ENCODE measurements at places on chromosomes 12 and 14.
A peak's percentile ranks its signal among the peaks of the same experiment; 100 is the strongest.

DNA sequence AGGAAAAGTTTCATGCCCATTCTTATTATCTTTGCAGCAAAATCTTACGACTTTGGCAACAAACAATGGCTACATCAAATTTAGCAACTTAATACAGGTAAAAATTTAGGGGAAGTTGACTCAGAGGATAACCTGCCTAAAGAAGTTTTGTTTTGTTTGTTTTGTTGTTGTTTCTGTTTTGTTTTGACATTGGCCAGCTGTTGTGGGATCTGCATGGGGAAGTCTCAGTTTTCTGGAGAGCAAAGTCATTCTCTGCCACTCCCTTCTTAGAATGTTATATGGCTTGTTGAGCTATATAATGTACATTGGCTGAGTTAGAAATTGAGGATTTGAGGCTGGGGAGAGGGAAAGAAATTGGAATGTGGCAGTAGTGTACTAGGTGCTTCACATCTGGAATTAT, 109.5 kb downstream of the NT5DC3 start:
- no peak for DNase-seq

DNA sequence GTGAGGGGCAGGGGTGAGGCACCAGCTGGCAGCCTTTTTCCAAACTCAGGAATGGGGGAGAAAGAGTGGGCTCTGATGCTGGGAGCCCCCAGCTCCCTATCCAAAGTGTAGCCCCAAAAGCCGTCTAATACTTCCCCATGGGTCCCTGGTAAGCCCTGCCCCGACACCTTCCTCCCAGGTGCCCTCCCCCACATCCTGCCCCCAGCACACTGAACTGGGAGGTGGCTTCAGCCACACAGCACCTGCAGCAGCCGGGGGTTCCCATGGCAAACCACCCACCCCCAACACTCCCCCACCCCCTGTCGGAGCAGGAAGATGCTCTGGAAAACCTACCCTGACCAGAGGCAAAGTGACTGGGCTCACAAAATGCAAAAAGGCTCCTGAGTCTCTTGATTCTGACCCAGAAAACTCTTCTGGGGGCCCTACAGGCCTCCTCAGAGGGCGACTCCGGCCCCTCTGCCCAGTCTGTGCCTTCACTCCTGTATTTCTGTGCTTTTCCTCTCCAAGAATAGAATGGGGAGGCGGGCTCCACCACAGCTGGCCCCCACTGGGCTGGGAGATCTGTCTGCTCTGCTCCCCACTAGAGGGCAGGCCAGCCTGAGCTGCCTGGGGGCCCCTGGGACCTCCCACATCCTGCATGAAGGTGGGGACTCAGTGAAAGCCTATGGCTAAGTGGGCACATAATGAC, 81.6 kb downstream of the ITPK1 start:
- DNase-seq: no peak

DNA sequence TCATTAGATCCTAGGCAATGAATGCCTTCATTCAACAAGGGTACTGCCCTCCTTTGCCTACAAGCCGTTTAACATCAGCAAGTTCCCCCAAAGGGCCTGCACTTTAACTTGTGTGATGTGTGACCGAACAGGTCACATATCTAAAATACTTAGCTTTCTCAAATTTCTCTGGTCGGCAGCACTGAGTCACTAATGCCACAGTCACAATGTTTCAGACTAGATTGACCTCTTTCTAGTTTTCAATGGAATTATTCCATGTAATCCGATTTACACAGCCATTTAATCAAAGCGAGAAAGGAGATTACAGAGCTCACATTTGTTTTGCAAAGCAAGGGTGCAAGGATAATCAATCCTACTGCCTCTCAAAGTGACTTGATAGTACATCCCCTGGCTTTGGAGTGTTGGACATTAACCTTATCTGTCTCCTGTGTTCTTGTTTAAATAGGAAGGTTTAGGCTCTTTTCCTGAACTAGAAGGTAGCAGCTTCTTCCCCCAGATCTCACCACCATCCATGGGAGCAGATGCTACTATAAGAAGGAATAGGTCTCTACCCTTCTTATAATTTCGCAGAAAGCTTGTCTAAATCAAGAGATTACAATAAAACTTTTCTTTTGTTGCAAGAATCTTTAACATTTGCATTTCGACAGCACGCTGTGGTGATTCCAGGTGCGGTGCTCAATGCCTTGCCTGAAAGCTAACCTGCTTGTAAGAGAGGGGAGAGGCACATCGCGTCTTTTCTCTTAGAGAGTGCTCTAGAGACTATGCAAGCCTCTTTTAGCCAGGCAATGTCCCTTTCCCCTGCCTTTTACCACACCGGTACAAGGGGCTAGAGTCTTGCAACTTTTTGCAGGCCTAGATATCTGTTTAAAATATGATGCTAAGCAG, 1.8 kb downstream of the KITLG start:
- DNase-seq: no peak

GRCh38 chr12:11573880-11574279, 75.6 kb upstream of the ETV6 start:
- no peak for DNase-seq

DNA sequence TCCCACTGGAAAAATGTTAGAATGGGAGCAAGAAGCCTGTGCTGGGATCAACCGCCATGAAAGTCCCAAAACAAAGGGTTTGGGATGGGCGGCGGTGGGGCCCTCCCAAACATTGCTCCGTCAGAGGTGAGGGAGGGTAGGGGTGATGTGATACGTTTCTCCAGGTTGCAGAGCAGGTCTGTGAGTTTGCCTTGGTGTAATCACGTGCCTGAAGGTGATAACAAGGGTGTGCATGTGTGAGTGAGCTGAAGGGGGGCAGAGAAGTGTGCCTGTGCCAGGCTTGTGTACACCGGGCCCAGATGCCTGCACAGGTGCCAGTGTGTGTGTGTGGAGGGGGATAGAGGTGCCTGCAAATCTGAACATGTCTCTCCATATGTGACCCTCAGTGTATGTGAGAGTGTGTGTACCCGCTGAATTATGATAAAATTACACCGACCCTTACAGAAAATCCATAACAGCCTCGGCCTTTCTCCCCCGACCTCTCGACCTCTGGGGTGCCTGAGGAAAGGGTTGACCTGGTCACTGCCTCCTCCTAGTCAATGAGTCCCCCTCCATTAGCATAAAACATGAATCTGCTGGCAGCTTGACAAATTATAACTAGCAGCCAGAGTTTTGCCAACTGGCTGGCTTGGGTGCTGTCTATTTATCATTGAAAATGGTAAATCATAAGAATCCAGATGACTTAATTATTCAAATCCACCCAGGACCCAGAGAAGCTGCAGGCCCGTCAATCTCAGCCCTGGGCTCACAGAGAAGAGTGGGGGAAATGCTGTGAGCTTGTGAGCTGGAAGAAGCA, 55.6 kb downstream of the SMUG1 start:
- DNase-seq: peak; percentile 70

DNA sequence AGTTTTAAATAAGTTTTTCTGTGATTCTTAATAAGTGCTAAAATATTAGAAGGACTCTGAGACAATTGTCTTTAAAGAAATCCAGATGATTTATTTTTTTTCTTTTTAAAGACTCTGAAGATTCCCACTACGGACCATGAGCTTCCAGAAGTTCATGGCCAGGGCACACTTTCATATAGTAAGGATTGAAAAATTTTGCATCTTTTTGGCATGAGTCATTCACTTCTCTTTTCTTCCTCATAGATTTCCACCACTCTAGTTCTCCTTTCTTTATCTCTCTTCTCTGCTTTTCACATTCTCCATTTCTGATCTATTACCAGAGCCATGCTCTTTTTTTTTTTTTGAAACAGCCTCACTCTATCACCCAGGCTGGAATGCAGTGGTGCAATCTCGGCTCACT, 385.8 kb downstream of the FLRT2 start:
- no peak for DNase-seq

GRCh38 chr14:60649875-60650372, 647 bp upstream of the SIX1 start:
- DNase-seq: no peak

GRCh38 chr12:55733021-55733555, 4.3 kb upstream of the CD63 start:
- DNase-seq: no peak

- DNase-seq: peak; percentile 56
Observed at GRCh38 chr12:132560614-132561426, 49.6 kb downstream of the LRCOL1 start.

DNA sequence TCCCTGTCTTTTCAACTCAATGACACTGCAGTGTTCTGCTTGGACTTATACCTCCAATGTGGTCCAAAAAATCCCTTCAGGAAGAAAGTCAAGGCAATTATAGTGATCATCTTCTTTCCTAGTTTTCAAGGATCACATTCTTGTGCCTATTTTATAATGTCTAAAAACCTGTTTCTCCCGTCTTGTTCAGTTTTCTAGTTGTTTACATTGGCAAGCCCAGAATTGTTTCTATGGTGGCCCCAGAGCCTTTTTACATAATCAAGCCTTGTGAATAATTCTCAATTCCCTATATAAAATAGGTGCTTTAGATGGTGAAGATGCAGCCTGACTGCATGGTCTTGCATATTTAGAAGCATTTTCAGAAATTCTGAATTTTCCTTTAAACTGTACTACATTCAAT, 14.5 kb upstream of the LDHB start:
- DNase-seq: no peak

DNA sequence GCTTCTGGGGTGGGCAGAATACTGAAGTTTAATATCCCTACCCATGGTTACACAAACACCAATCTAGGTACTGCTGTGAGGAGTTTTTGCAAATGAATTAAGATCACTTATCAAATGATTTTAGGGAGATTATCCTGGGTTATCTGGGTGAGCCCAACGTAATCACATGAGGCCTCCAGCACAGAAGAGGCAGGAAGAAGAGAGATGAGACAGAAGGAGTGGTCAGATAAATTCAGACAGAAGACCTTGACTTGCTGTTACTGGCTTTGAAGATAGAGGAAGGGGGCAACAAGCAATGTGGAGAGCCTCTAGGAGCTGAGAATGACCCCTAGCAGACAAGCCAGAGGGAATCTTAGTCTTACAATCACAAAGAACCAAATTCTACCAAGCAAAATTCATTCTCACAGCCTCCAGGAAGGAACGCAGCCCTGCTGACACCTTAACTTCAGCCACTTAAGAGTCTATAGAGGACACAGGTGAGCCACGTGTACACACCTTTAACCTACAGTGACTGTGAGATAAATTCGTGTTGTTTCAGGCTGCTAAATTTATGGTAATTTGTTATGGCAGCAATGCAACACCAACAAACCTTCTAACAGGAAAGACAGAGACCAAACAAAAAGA, 49.4 kb downstream of the FERMT2 start:
- DNase-seq: no peak

- DNase-seq: no peak
Observed at GRCh38 chr14:92660571-92660970, 87.9 kb downstream of the LGMN start.

GRCh38 chr14:20606190-20606901, 15.2 kb upstream of the RNASE12 start:
- DNase-seq: peak; percentile 22

- DNase-seq: no peak
Observed at GRCh38 chr12:122977153-122977552, 2.1 kb downstream of the OGFOD2 start.
